ENCODE measurements at places on chromosomes 16 and 17.

DNA sequence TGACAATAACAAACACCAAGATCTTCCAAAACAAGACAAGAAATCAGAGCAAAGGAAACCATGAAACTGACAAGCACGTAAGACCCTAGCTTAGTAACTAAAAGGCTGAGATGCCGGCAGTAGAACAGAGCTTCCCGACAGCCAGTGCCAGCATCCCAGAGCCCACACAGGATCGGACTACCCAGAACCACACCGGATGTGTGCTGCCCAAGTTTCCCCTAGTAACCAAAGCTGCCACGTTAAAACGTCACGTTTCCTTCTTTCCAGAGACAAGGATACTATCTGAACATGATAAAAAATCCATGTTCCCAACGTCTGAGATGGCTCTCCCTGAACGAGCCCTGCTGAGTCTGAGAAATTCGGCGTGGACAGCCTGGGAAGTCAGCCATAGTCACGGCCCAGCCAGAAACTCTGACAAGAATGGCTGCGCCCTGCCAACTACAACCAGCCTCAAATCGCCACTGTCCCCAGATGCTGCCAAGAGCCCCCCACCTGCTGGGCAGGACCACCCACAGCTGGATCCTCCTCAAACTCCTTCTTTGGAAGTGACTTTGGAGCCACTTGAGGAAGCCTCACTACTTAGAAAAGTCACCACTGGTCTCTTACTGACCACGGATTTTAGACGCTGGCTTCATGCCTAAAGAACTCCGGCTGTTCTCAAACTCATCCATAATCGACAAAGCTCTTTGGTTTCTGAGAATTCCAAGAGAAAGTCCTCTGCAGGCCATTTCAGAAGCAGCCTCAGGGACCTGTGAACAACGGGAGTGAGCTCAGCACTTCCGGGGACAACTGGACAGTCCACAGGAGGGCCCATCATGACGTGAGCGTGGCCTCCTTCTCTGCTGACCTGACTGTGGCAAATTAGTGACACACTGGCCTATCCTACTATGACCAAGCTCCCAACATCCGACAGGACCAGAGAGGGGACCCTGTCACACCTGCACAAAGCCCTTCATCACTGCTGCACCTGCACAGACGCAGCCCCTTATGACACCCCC, 16.7 kb downstream of the CCDC57 start:
- DNase-seq: no peak

DNA sequence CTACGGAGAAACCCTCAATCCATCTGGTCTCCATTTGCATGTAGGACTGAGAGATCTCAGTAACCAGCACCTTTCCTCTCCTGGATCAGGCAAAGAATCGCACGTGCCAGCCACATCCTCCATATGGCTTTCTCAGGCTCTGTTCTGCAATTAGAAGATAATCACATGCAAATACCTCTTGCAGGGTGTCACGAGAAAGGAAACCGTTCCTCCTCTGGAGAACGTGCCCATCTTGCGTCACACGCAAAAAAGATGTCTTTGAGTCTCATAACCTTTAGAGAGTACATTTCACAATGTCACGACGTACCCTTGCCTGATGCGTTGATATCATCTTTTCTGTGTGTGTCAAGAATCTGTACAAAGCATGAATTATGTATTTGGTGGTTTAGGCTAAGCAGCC, 36.2 kb upstream of the DNAH17 start:
- DNase-seq: no peak

- no peak for DNase-seq
Observed at GRCh38 chr16:3495176-3495575, at the start of gene C16orf90. TSS of gene C16orf90 (minus strand) at chr16:3495489. CDS start at chr16:3495421, 68 bp downstream.

DNA sequence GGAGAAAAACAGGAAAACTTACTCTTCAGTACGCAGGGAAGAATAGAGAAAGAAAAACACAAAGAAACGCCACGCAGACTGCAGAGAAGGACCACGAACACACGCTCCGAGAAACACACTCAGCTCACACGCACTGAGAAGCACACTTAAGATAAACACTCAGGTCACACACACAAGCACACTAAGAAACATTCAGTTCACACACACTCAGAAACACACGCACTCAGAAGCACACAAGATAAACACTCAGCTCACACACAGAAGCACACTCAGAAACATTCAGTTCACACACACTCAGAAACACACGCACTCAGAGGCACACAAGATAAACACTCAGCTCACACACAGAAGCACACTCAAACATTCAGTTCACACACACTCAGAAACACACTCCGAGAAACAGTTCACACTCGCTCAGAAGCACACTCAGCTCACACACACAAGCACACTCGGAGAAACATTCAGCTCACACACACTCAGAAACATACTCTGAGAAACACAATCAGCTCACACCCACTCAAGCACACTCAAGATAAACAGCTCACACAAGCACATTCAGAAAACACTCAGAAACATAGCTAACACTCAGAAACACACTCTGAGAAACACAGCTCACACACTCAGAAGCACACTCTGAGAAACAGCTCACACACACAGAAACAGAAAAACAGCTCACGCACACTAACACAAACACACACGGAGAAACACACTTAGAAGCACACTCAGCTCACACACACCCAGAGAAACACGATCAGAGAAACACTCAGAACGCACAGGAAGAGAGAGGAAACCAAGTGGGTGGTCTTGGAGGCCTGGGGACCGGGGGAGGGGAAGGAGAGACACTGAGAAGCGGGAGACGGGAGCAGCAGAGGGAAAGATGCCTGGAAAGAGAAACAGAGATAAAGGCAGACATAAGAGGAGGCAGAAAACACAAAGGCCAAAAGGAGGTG, 908 bp downstream of the TMEM98 start:
- peak; percentile 71 for DNase-seq

GRCh38 chr16:24921229-24921628, 75.5 kb downstream of the SLC5A11 start:
- no peak for DNase-seq

DNA sequence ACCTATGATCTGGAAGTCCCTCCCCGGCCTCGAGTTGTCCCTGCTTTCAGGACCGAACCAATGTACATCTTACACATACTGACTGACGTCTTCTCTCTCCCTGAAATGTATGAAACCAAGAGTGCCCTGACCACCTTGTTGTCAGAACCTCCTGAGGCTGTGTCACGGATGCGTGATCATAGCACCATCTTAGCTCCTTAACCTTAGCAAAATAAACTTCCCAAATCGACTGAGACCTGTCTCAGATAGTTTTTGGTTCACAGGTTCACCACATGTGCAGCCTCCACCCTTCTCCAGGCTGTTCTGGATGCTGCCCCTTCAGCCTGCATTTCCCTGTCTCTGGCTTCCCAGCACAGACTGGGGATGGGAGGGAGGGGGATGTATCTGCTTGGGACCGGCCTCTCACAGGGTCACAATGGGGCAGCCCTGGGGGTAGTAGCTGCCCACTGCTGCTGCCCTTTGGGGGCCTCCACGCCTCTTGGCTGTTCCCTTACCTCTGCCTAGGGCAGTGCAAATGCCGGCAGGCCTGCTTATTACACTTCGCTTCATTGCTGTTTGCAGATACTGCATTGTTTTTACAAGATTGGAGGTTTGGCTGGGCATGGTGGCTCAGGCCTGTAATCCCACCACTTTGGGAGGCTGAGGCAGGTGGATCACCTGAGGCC, 69.8 kb downstream of the NT5M start:
- no peak for DNase-seq

DNA sequence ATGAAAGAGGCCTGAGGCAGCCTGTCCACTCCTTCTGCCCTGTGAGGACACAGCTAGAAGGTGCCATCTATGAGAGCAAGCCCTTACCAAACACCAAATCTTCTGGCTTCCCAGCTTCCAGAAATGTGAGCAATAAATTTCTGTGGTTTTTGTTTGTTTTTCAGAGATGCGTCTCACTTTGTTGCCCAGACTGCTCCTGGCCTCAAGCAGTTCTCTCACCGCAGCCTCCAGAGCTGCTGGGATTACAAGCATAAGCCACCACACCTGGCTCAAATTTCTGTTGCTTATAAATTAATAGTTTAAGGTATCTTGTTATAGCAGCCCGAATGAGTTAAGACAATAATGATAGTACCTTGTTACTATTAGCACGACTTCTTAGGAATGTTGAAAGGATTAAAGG, 12.5 kb upstream of the SLC16A11 start:
- DNase-seq: no peak

- DNase-seq: no peak
Observed at GRCh38 chr16:9107025-9107970, 15.9 kb downstream of the HAPSTR1 start.

GRCh38 chr17:67765623-67766022, 47.9 kb downstream of the NOL11 start:
- DNase-seq: no peak

DNA sequence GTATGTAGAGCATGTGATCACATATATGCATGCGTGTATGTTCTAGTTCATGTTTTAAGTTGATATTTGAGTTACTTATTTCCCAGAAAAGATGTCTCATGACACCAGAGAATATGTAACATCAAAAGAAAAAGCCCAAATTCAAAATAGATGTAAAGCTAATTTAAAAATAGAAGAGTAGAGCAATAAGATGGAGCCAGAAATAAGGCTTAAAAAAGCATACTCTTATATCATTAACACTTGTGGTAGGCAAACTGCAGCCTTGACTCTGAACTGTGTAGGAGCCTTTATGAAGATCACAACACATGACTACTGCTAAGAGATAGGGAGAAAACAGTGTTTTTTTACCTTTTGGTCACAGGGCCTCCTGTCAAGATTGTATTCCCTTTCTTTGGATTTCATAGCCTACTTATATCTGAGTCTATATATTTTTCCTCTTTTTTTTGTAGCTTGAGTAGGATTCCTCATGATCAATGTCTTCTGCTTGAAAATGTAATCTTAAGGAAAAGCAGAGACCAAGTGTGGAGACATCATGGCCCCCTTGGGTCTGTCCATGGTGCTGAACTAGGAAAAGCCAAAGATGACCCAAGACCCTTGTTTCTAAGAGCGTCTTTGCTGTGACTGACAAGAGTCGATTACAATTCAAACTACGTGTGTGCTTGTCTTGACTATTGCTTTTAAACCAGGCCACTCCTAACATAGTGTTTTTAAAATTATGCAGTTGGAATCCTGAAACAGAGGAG, 390.4 kb downstream of the SHISA9 start:
- peak; percentile 4 for DNase-seq

DNA sequence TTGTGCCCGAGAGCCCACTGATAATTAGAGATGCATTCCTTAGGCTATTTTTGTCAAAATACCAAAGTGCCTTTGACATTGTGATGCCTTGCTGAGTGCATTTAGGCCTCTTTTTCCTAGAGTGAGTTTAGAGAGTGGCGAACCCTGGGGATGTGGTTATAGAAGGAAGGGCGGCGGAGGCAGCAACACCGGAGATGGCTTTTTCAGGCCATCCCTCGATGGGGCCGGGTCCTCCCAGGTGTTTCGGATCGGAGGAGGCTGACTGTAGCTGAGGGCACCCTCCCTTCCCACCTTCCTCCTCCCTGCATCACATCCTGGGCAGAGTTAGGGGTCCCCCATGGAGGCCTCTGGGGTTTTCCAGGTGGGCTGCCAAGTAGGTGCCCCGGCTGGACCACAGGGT, 6.6 kb upstream of the SNAI3 start:
- DNase-seq: no peak

DNA sequence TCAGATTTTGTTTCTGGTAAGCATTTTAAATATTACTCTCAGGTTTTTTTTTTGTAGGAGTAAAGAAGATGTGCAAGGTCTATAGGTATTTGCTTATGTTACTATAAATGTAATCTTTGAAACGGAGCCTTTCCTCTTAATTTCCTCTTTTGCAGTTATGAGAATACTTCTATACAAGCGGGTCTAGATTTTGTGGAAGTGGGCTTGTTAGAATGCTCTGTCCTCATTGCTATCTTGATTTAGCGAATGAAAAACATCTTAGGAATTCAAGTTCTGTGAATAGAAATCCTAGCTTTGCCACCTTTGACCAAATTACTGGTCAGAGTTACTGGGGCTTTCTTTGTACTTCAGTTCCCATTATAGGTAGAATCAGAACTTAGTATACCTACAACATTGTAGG, 80.3 kb downstream of the EFCAB13 start:
- no peak for DNase-seq

- DNase-seq: no peak
Observed at GRCh38 chr16:88809068-88809675, 2.6 kb downstream of the APRT start.

DNA sequence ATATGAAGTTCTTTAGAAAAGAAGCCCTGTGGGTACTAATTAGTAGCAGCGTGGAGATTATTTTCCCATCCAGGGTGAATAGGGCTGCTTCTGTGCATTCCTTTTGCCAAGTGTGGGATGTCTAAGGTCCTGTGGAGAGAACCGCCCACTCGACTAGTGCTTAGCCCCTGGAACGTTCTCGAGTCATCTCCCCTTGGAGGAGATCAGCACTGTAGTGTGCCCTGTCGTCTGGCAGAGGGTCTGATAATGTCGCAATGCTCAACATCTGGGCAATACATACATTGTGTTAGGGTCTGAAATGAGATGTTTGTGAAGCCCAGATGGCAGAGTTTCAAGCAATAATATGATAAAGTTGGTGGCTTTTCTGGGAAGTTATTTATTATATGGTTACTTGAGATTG, 64.8 kb downstream of the SPECC1 start:
- no peak for DNase-seq

DNA sequence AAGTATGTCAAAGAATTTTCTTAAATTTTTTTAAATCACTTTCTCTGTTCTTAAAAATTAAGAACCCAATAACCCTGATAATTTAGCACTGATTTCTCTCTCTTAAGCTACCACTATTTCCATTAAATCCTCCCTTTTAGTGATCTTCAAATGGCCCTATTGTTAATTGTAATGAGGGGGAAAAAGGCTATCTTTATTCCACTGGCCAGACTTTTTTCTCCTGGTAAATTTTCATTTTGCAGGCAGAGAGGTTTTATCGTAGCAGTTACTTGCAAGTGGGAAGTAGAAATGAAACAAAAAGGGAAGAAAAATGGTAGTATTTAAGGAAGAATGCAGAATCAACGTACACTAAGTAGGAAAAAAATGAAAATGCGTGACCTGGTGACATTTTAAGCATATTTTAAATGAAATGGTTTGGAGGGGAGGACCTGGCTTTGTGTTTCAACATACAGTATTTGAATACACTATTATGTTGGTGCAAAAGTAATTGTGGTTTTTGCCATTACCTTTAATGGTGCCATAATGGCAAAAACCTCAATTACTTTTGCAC, 224.9 kb downstream of the TANC2 start:
- DNase-seq: no peak

- DNase-seq: no peak
Observed at GRCh38 chr17:2203818-2204217, 99.8 kb downstream of the SMG6 start.

- no peak for DNase-seq
Observed at GRCh38 chr17:5563456-5563855, 20.9 kb downstream of the NLRP1 start.

DNA sequence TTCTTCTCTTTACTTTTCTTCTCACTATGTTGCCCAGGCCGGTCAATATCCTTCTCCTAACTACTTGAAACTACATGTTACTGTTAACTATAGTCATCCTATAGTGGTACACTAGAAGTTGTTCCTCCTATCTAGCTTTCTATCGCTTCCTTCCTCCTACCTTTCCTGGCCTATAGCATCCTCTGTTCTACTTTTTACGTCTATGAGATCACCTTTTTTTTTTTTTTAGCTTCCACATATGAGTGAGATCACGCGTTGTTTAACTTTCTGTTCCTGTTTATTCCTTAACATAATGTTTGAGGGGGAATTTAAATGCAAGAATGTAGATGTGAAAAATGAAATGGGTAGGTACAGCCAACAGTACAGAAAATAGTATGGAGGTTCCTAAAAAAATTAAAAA, 30.5 kb upstream of the YPEL2 start:
- no peak for DNase-seq

Measured in right kidney (tissue), 9 donors.